ENCODE measurements at places on chromosomes 3 and 15.

DNA sequence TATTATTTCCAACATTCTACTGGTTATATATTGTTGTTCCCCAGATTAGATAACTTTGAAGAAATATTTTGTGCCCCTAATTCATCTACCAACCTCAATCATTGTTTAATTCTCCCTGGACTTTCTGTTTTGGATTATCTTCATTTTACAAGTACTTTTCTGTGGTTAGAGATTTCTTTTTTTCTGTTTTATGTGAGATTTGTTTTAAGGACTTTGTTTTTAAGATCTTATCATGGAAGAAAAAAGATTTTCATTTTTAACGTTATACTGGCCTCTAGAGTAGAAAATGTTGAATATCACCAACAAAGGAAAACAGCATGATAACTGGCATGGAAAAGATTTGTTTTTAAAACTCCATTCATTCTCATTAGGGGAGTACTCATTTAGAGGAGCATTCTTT lies 210.9 kb upstream of the KCNMB2 start:
- no peak for DNase-seq

- no peak for DNase-seq
These were observed 146.1 kb upstream of the TPM1 start for GRCh38 chr15:62896380-62896866.

DNA sequence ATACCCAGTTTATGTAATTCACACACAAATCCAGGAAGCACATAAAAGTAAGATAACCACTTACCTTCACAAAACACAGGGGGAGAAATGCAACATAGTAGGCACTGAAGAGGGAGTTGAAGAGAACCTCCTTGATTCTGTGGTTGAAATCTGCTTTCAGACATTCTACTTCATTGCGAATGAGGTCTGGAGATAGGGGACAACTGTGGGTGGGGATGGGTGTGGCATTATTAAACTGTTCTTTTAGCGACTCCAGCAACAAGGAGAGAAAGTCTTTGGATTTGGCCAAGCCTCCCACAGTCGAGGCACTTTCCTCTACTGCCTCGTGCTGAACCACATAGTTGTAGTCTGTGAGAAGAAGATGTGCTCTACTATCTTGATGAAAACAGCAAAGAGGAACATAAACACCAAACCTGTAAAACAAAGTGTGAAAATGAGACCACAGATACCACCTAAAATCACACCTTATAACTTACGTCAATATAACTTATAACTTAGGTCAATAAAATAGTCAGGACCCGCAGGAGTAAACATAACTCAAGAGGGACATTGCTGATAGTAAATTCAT lies 25.6 kb downstream of the TMEM39A start:
- no peak for DNase-seq

DNA sequence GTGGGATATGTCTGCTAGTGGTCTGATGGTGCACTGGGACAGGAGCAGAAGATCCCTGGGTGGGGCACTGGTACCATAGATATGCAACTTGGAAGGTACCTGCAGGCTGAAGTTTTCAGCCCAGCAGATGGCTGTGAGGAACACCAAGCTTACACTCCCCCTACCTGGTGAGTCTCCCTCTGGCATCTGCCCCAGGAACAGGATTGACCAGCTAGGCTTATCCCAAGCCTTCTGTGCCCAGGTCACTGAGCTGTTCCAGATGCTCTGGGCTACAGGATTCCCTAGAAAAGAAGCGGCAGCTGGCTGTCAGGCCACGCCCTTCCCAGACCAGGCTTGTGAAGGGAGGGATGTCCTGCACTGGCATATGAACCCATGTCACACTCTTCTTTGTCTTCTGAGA lies 1130.0 kb downstream of the NAALADL2 start:
- DNase-seq = no peak

DNA sequence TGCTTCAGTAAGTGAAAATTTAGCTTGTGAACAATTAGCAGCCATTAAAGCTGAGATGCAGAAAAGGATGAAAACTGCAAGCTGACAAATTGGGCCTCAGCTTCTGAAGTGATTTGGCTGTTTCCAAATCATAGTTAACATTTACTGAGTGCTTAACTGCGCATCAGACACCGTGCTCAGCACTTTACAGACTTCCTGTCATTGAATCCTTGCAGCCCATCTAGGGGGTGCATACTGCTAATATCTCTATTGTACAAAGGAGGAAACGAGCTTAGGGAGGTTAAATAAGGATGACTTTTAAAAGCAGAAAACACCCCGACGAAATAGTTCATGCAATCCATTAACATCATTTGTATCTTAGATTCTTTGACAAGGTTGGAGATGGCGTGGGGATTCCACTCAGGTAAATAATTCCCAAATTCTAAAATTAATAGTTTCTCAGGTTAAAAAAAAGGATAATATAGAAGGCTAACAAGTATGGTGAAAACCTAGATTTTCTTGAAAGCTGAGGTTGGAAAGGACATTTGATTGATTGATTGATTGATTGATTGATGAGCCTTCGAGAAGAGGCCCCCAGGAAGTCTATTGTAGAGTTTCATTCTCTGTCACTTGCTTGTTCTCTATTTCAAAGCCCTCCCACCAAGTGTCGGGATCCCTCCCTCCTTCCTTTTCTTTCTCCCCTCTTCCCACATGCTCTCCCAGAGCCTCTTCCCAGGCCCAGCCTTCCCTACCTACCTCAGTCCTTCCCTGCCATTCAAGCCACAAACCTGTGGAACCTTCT lies 23.5 kb upstream of the EPHB3 start:
- DNase-seq = no peak

- DNase-seq = no peak
These were observed 87.7 kb upstream of the RASGRP1 start for GRCh38 chr15:38652183-38652794.

- no peak for DNase-seq
These were observed 5.0 kb downstream of the MASP1 start for GRCh38 chr3:187286467-187287059.

DNA sequence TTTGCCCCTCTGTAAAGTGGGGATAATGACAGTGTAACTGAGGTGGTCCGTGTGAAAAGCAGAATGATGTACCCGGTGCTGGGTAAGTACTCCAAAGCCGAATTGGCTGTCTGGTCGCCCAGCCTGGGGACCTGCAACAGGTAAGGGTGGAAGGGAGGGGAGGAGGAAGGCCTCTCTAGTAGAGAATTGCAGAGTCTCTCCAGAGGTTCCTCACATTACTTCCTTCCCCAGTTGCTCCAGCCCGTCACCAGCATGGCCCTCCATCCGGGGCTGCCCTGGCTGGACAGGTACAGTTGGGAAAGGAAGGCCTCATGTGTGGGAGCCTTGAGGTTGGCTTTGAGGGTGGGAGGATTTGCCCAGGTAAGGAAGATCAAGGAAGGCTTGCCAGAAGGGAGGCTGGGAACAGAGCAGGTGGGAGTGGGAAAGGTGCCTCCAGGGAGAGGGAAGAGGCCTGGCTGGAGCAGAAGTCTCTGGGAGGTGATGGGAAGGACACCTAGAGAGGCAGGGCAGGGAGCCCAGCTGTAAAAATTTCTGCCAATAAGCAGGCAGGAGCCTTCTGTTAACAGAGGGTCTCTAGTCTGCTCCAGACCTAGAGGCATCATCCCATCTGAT lies 1.7 kb upstream of the PSTPIP1 start:
- DNase-seq = no peak

DNA sequence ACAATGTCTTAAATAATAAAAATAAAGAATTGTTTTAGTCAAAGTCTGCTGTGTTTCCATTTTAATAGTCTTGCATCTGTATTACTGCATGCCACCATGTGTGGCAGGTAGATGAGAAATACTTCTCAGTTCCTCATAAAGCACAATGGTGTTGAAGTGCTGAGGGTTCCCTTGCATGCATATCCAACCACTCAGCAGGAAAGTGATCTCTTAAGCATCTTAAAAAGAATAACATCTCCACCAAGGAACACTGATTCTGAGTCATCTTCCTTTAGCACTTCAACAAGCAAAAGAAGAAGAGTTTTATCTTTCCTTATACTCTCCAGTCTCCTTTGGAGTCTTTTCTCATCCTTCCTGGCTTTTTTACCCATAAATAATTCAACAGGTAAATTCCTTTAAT lies 602.0 kb downstream of the TBL1XR1 start:
- DNase-seq = no peak

- no peak for DNase-seq
These were observed 3.6 kb downstream of the COL8A1 start for GRCh38 chr3:99641982-99642381.

DNA sequence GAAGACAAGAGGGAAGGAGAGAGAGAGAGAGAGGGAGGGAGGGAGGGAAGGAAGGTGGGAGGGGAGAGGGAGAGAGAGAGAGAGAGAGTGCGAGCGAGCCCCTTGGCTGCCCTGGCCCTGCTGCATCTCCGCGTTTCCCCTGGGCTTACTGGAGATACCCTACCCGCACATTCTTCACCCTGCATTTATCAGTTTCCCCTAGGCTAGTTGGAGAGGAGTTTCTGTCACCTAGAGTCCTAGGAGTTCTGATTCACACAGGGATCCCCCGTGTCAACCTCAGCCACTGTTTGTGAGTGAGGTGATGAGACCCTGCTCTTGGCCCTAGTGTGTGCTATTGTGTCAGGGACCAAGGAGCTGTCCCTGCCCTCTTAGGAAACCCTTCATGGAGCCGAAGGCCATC lies 18.7 kb downstream of the BHLHE40 start:
- DNase-seq = no peak

DNA sequence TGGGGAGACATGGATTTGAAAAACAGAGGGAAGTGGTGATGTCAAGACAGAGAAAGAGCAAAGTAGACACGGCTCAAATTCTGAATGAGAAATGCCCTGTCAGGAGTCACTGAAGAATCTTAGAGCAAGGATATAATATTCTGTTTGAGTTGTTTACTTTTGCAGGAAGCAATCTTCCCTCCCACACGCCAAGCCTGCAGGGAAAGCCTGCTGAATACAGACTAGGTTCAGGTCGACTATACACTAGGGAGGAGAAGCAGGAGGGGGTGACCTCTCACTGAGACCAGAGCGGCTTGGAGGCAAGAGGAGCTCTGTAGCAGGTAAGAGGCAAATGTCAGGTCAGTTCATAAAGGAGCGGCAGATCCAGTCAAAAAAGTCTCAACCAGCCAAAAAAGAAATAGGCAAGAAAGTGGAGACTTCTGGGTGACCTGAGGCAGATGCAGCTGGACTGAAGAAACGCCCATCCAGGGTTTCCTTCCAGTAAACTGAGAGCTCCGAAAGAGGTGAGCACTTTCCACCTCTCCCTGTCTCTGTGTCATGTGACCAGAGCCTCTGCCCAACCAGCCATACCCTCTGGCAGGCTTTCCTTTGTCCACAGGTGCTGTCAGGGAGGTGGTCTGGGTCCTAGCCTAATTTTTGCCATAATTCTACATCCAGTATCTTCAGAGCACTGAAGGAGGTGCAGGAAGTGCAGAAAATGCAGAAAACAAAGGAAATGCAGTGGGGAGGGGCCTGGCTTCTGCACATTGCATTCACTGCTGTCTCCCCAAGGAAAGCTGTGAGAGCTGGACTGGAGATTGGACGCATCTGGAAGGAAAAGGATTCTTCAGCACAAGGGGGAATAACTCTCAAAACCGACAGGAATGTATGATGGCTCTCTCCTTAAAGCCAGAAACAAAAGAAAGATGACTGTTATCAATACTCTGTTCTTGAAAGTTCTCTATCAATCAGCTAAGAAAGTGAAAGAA lies 37.8 kb upstream of the CTXND1 start:
- no peak for DNase-seq

- DNase-seq = no peak
These were observed 470.9 kb downstream of the LPP start for GRCh38 chr3:188624828-188625227.

- DNase-seq = no peak
These were observed 411.3 kb downstream of the GRM7 start for GRCh38 chr3:7272203-7272602.

GRCh38 chr3:40337136-40338108 lies 27.9 kb downstream of the EIF1B start:
- no peak for DNase-seq

DNA sequence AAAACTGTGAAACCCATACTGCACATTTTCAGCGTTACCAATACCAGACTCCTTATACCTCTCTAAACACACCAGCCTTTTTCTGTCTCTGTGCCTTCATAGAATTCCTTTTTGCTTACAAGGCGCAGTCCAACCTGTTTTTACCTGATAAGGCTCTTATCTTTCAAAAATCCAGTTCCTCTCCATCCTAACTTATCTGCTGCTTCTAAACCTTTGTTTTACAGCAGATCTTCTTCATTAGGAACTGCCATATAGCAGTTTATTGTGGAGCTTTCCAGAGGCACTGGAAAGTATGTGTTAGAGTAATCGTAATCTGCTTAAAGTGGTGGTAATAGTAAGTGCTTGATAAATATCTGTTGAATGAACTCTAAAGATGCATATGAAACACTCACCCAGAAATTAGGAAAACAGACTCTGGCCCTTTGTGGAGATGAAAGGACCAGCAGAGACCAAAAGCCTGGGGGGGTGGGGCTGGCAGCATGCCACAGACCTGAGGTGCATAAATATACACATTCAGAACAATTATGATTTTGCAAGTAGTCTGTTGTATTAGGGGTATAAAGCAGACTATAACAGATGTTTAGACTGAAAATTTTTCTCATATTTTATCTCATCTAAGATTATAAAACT lies 29.3 kb downstream of the PPP2R3A start:
- DNase-seq = no peak

DNA sequence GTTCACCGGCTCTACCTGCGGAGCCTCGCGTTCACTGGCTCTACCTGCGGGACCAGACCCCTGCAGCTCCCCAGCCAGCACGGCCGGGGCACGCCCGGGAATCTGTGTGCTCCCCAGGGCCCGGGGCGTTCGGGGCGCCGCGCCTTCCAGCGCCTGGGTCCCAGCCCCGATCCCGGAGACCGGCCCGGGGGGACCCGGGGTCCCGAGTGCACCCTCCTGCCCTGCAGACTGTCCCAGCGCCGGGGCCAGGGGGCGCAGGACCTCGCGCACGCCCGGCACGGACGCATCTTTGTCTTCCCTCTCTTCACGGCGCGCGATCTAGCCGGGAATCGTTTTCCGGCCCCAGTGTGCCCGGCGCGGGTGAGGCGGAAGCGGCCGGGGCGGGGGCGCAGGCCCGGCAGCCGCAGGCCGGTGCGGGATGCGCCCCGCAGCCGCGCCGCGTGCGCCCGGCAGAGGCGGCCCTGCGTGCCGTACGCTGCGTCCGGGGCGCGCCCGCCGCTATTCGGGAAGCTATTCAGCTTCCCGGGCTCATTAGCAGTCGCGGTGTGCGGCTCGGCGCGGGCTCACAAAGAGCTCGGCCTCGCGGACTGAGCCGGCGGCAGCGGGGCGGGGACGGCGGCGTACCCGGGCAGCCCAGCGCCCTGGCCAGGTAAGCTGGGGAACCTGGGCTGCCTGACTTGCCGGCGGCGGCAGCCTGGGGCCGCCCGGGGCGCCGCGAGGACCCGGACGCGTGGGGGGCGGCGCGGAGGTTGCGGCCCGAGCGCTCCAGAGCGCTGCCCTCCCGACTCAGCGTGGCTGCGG lies at the start of gene APBA2:
Gene APBA2, plus strand, starts transcription at position 345 of the 801 bp plus-strand sequence. CDS start 167,911 bp downstream, outside the sequence.
- DNase-seq = no peak

GRCh38 chr3:139797724-139798343 lies 120.1 kb upstream of the NMNAT3 start:
- no peak for DNase-seq
